ENCODE measurements at places on chromosomes 6 and 20.

DNA sequence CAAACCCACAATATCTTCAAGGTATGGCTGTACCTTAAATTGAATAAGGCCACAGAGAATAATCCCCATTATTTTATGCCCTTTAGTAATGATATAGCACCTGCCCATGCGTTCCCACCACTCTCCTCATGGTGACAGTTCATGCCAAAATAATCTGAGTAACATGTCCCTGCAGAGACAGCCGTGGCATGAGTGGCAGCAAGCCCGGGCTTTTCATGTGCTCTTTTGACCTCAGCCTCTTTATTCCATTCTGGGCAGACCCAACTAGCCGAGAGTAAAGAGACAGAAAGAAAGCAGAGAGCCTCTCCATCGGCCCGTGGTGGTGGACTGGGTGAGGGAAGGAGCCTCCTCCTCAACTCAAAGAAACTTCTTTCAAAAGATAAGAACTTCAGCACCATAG is 19.9 kb upstream of the POPDC3 start:
- DNase-seq, result no peak

DNA sequence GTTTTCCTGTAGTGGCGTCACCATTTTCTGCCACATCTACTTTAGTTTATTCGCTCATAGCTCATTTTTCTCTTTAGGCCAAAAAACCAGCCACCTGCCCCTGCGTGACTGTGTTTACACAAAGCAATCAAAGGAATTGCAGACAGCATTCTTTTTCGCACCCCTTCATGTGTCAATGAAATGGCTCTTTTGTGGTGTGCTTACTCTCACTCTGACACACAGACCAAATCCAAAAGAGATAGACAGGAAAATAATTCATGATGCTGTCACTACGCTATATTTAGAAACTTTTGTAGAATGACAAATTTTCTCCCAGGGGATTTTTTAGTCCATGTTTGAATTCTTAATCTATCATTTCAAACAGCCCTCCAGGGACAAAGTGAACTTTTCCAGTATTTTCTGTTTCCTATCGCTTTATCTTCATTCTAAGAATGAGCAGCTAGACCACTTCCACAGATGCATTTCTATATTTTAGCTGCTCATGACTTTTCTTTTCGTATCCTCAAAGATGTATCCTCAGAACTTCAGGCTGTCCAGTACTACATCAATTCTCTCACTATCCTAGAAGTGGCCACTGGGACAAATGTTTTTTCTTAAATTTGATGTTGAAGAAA is 37.9 kb upstream of the KHDRBS2 start:
- DNase-seq, result no peak

DNA sequence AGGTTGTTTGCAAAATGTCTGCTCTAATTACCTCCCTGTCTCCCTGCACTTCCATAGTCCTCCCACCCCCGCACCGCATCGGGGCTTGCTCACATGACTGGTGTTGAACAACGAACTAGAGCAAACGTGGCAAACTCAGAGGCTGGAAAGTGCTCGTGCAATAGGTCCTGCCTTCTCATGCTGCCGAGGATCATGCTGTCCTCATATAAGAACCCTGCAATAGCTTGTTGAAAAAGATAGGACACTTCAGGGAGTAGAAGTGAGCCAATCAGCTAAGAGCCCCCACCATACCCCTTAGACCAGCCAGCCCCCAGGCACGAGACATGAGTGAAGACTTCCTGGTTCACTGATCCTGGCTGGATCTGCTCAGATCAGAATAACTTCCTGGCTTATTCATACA is 219.2 kb downstream of the C6orf118 start:
- no peak for DNase-seq

DNA sequence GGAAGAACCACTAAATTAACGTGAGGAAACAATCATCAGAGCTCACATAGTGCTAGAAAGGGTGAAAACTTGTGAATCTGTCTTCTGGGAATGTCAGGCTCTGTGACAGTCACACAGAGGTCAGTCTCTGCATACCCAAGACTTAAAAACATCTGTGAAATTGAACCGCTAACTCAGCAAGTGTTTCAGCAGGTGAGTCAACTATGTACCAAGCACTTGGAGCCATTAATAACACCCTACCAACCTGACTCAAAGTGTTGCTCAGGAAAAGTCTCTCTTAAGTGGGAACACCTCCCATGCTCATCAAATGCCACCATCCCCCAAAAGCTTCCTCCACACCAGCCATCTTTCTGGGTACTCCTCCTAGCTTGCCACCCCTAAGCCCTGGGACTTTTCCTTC is 92.3 kb upstream of the CARMIL1 start:
- DNase-seq, result no peak

DNA sequence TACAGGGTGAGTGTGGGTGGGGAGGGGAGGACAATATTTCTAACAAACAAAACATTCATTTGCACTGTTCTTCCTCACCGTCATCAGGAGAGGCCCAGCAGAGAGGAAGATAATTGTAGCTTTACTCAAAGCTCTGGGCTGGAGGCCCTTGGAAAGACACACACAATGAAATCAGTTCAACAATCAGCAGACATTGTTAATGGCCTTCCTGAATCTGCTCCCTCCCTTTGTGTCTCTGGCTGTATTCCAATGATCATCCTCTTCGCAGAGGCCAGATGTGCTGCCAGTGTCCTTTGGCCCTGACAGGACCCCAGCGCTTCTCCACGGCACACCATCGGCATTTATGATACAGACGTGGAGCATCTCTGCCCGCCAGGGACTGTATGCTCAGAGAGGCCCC is 44.6 kb upstream of the LRFN2 start:
- no peak for DNase-seq

GRCh38 chr20:12673352-12673751 is 335.4 kb upstream of the SPTLC3 start:
- DNase-seq, result no peak

GRCh38 chr6:11631008-11631407 is 93.5 kb downstream of the TMEM170B start:
- no peak for DNase-seq

GRCh38 chr6:30754631-30755030 is 10.3 kb upstream of the IER3 start:
- DNase-seq, result no peak

- DNase-seq, result no peak
Observed at GRCh38 chr6:39377539-39377950, 55.0 kb upstream of the KCNK16 start.

GRCh38 chr20:1486566-1486965 is 4.7 kb downstream of the SIRPB2 start:
- no peak for DNase-seq

DNA sequence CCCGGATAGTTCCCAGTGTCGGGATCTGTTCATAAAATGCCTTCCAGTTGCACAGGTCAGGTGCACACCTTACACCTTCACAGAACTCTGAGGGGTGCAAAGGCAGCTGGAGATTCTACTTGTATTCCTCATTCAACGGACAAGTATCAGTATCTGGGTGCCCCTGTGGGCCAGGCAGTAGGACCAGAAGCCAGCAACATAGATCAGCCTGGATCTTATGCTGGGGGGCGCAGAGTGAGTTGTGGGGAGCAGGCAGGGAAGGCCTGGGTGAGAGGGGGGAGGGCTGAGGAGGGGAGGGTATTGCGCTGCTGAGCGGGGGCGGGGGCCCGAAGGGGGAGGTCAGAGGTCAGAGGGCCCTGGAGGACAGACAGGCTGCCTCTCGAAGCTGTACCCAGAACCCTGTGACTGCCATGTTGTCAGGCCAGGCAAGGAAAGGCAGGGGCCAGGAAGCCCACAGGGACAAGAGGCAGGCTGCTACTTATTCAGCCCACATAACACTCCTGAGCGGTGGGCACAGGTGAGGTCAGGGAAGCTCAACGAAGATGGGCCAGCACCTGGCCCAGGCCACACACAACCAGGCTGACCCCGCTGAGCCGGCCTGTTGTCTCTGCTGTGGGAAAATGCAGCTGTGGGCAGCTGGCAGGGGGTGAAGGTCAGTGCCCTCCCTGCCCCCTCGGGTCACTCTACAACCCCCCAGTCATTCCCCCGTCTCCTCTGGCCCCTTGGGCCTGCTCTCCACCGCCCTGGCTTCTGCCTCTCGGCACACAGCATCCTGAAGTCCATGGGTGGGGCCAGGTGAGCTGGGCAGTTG is 1.1 kb downstream of the OPRL1 start:
- DNase-seq, result no peak

- DNase-seq, result no peak
Observed at GRCh38 chr6:38973178-38974057, 75.2 kb upstream of the GLP1R start.

DNA sequence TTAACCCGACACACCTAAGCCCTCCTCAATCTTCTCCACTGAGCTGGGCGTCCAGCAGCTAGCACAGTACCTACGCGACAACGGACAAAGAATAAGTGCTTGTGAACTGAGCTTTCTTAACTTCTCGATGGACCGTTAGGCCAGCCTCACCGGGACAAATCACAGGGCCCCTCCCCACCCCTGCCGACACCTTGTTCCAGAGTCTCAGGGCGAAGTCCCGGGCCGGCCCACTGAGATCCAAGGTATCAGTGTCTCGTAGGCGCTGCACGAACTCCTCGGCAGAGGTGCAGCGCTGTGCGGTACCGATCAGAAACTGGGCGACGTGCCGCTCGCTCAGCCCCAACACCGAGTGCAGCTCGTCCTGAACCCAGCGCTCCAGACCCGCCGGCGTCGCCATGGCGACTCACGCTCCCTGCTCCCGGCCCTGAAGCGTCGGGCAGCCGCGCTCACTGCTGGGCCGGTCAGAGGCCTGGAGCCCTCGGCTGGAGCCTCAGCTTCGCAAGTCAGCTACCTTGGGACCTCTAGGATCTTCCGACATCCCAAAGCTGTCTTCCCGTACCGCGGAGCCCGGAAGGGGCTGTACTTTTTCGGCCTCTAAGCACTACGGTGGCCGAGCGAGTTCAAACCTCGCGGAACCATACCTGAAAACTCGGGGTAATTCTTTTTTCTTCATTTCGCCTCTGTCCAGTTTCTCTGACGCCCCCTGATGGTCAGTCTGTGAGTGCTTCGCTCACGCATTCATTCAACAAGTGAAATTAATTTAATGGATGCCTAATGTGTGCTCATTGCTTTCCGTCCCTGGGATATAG is at the start of gene DHX16:
TSS of gene DHX16 (minus strand) at position 562 of the 809 bp plus-strand sequence. CDS start at position 397, 165 bp downstream.
- peak; percentile 84 for DNase-seq
